ENCODE measurements at places on chromosomes 2 and 18. TPM values are rescaled to one million over a fixed set of nuclear protein-coding genes. Genes with fewer than 3 reads are reported as not detected.
A peak's percentile ranks its signal among the peaks of the same experiment; 100 is the strongest.

- no peaks in the 10 kb centered on the region for H3K4me1 ChIP-seq
- DNase-seq: no peak
- no peak overlapping the region for H3K4me3 ChIP-seq
- H3K27ac ChIP-seq: no peak overlapping the region
- H3K27me3 ChIP-seq: no peaks in the 10 kb centered on the region
- no peaks in the 10 kb centered on the region for H3K36me3 ChIP-seq
Observed at GRCh38 chr18:30106356-30106755, 936.2 kb downstream of the DSC3 start.

- no peak overlapping the region for H3K4me3 ChIP-seq
- no peak overlapping the region for H3K27ac ChIP-seq
- no peaks in the 10 kb centered on the region for H3K36me3 ChIP-seq
Observed at GRCh38 chr2:188187726-188188125, 103.9 kb upstream of the GULP1 start.

DNA sequence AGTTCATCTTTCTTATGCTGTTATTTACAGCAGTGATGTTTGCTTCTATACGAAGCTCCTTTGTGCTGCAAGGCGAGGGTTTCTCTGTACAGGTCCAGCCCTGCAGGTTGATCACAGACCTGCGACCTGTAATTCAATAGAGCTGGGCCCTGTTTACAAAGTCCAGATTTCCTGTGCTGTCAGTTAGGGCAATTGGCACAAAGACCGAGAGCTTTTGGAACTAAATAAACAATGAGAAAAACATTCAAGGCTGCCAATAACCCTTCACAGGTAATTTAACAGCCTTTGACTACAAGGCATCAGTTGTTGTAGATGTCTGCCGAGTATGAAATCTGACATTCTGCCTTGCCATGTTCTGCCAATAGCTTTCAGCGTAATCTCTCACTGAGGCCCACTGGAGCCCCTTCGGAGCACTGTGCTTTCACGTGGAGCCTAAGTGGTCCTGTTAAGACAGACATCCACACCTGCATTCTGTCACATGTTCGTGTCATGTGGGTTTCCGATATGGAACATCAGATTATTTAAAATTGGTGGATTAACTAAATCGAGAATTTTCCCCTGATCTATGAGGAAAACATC, 232.5 kb downstream of the PTGR3 start:
- no peaks in the 10 kb centered on the region for H3K27me3 ChIP-seq
- H3K27ac ChIP-seq: no peak overlapping the region
- H3K4me1 ChIP-seq: peaks cover 10% of the 10 kb centered on the region
- DNase-seq: peak; percentile 9
- no peak overlapping the region for H3K4me3 ChIP-seq
- H3K36me3 ChIP-seq: no peaks in the 10 kb centered on the region

DNA sequence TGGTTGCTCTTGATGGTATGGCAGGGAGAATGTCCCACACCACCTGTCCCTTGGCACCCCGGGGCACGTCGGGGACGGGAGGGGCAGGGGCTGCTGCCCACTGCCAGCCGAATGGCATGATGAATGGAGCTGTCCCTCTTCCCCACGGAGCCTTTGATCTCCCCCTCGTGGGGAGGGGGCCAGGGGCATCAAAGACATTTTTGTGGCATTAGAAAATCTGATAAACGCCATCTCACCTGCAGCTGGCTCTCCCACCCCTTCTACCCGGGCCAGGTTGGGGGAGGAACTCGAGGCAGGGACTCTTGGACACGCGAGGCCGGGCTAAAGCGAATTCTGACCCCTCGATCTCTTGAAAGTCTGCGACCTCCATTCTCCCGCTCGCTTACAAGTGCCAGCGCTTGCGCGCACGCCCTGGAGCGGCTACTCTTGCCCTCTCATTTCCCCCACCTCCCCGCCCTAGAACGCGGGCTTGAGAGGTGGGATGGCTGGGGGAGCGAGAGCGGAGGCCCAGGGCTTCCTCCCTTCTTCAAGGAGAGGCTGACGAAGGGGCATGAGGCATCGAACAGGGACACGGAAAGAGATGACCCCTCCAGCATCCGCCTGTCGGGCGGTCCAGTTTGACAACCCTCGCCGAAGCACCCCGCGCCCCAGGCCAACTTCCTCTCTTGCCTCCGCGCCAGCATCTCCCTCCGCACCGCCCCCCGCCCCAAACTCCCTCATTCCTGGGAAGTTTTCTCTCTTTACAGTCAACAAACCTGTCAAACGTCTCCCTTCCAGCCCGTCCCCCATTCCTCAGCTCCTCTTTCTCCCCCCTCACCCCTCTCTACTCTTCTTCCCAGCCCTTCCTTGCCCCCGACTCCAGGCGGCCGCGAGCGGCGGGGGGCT, 692 bp upstream of the WNT6 start:
- H3K36me3 ChIP-seq: no peaks in the 10 kb centered on the region
- H3K4me1 ChIP-seq: peaks cover 27% of the 10 kb centered on the region
- H3K4me3 ChIP-seq: no peak overlapping the region
- no peak overlapping the region for H3K27ac ChIP-seq
- DNase-seq: no peak

- no peaks in the 10 kb centered on the region for H3K27me3 ChIP-seq
- H3K36me3 ChIP-seq: peaks cover 21% of the 10 kb centered on the region
- peak overlapping the region; percentile 83 for H3K4me3 ChIP-seq
- no peak overlapping the region for H3K27ac ChIP-seq
Observed at GRCh38 chr2:241357531-241357930, 1.4 kb downstream of the FARP2 start.

GRCh38 chr2:17231394-17231965, 286.8 kb downstream of the RAD51AP2 start:
- no peaks in the 10 kb centered on the region for H3K27me3 ChIP-seq
- H3K4me1 ChIP-seq: no peaks in the 10 kb centered on the region
- H3K36me3 ChIP-seq: no peaks in the 10 kb centered on the region
- H3K4me3 ChIP-seq: no peak overlapping the region
- DNase-seq: no peak
- no peak overlapping the region for H3K27ac ChIP-seq

- H3K27me3 ChIP-seq: peaks cover 20% of the 10 kb centered on the region
- H3K27ac ChIP-seq: no peak overlapping the region
- no peaks in the 10 kb centered on the region for H3K36me3 ChIP-seq
- DNase-seq: no peak
Observed at GRCh38 chr2:38155015-38155414, 79.1 kb upstream of the CYP1B1 start.

DNA sequence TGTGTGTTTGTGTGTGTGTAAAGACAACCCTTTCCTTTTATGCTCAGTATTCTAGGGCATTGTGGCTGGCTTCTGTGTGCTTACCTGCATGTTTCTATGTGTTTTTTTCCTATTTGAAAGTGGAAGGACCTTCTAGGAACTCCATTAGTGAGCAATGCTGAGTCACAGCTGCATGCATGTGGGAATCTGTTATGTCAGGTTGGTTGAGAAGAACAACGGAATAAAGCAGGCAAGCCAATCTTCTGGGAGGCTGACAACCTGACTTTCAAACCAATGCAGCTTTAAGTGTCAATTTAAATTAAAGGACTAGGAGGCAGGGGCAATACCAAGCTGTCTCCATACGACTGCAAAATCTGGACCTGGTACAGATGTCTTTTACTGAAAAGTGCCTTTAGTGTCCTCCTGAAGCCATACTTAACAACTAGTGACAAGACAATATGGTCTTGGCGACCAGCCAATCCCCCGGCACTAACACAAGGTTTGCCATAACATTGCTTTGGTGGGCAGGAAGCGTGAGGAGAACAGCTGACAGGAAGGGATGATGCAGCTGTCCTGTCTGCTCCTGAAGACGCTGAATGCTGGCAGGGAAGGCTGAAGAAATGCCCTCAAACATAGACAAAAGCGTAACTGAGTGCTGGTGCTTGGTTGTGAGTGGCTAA, 514.7 kb upstream of the CDH7 start:
- H3K36me3 ChIP-seq: no peaks in the 10 kb centered on the region
- H3K4me1 ChIP-seq: no peaks in the 10 kb centered on the region

- no peak for DNase-seq
- no peak overlapping the region for H3K27ac ChIP-seq
- H3K27me3 ChIP-seq: no peaks in the 10 kb centered on the region
- H3K4me1 ChIP-seq: peaks cover 30% of the 10 kb centered on the region
Observed at GRCh38 chr18:58271770-58272169, 227.7 kb downstream of the NEDD4L start.

DNA sequence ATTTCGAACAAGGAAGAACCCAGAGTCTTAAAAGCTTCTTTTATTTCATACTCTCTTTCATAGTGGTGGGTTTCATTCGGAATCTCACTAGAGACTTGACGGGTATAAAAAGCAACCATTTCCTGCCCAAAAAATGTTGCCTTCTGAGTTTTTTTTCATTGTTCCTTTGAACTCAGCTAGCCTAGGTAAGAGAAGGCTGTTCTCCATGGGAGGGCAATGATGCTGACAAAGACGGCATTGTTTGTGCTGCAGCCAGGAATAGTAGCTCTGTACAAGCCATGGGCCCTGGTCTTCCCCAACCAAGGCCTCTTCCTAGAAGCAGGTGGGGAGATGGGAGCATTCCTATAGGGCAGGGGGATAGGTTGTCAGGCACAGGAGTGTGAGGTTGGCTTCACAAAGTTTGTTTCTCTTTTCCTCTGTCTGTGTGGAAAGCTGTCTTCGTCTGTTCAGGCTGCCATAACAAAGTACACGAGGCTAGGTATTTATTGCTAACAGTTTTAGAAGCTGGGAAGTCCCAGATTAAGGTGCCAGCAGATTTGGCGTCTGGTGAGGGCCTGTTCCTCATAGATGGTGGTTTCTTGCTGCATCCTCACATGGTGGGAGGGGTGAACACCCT, 405.1 kb downstream of the NBAS start:
- no peaks in the 10 kb centered on the region for H3K27me3 ChIP-seq
- no peak overlapping the region for H3K27ac ChIP-seq
- peak; percentile 71 for DNase-seq
- no peaks in the 10 kb centered on the region for H3K36me3 ChIP-seq
- no peak overlapping the region for H3K4me3 ChIP-seq
- peaks cover 36% of the 10 kb centered on the region for H3K4me1 ChIP-seq

GRCh38 chr18:35661483-35662146, 80.1 kb downstream of the GALNT1 start:
- H3K27ac ChIP-seq: no peak overlapping the region
- no peaks in the 10 kb centered on the region for H3K4me1 ChIP-seq
- no peak overlapping the region for H3K4me3 ChIP-seq
- no peaks in the 10 kb centered on the region for H3K27me3 ChIP-seq

- H3K4me1 ChIP-seq: peaks cover 11% of the 10 kb centered on the region
- H3K27ac ChIP-seq: no peak overlapping the region
- H3K36me3 ChIP-seq: no peaks in the 10 kb centered on the region
- no peak overlapping the region for H3K4me3 ChIP-seq
- H3K27me3 ChIP-seq: peaks cover 4% of the 10 kb centered on the region
Observed at GRCh38 chr2:85734942-85735608, 18.7 kb upstream of the ATOH8 start.

- no peaks in the 10 kb centered on the region for H3K4me1 ChIP-seq
- no peaks in the 10 kb centered on the region for H3K36me3 ChIP-seq
- DNase-seq: no peak
- peaks cover 5% of the 10 kb centered on the region for H3K27me3 ChIP-seq
Observed at GRCh38 chr2:120856421-120856862, 120.8 kb downstream of the GLI2 start.

GRCh38 chr2:212891580-212891979, 259.8 kb downstream of the IKZF2 start:
- no peaks in the 10 kb centered on the region for H3K4me1 ChIP-seq
- no peak overlapping the region for H3K4me3 ChIP-seq
- H3K36me3 ChIP-seq: no peaks in the 10 kb centered on the region
- no peaks in the 10 kb centered on the region for H3K27me3 ChIP-seq

DNA sequence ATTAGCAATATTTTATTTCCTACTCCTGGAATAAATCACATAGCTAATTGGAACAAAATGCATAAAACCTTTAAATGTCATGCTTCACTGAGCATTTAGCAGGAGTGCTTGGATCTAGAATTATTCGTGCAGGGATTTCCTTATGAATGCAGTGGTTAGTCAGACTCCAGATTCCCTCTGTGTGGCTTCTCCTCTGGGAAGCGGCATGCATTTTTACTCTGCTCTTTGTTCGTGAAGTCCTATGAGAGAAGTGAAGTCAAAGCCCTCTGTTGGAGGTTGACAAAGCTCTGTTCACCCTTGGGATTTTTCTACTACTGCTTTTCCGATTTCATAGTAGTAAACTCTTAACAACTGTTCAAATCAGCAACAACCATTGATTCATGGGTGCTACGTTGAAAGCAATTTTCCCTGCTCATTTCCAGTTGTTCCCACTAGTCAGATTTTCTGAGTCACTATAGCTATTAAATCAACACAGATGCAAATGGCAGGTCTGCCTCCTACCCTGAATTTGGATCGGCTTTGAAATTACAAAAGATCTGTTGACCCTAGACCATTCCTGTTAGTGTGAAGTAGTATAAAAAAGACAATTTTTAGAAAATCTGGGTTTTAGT, 461.7 kb downstream of the STK39 start:
- H3K27me3 ChIP-seq: no peaks in the 10 kb centered on the region
- H3K4me1 ChIP-seq: peaks cover 25% of the 10 kb centered on the region

GRCh38 chr2:228048838-228049490, 132.5 kb downstream of the SPHKAP start:
- H3K4me1 ChIP-seq: no peaks in the 10 kb centered on the region
- H3K4me3 ChIP-seq: no peak overlapping the region
- H3K27ac ChIP-seq: no peak overlapping the region
- DNase-seq: peak; percentile 49
- no peaks in the 10 kb centered on the region for H3K36me3 ChIP-seq
- no peaks in the 10 kb centered on the region for H3K27me3 ChIP-seq

DNA sequence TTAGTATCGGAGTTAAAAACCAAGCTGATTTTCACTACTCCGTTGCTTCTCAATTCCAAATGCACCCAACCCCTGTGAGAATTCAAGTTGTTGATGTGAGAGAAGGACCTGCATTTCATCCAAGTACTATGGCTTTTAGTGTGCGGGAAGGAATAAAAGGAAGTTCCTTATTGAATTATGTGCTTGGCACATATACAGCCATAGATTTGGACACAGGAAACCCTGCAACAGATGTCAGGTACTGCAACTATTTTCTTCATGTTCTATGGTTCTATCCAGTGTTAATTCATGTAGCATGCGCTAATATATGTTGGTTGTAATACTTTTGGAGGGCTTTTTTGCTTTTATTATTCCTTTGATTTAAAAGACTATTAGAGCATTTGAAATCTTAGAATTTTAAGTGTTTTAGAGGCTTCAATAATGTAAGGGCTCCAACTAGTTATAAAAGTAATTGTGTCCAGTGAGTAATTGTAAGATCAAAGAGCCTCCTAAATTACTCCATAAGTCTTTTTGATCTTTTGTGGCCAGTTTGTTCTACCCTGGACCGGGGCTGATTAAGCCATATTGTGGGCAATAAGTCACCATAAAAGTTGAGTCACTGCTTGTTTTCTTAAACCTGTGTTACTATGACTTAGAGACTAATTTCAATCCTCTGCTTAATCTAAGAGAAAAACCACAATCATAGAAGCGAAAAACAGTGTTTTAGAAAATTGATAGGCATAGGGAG, 22.9 kb downstream of the DSG4 start:
- H3K4me1 ChIP-seq: peaks cover 92% of the 10 kb centered on the region
- H3K27ac ChIP-seq: peak overlapping the region; percentile 93
- peak; percentile 55 for DNase-seq
- no peaks in the 10 kb centered on the region for H3K36me3 ChIP-seq
- no peaks in the 10 kb centered on the region for H3K27me3 ChIP-seq

GRCh38 chr2:169046440-169047151, 15.5 kb upstream of the ABCB11 start:
- H3K4me1 ChIP-seq: no peaks in the 10 kb centered on the region
- no peak for DNase-seq
- no peaks in the 10 kb centered on the region for H3K36me3 ChIP-seq
- H3K27ac ChIP-seq: no peak overlapping the region
- no peak overlapping the region for H3K4me3 ChIP-seq
- H3K27me3 ChIP-seq: no peaks in the 10 kb centered on the region

The ITPRID2 gene
- 61.4 TPM for total RNA-seq

The HOXD13 gene
- not detected for total RNA-seq

The ESPNL gene
- total RNA-seq: 0.35 TPM

The SIX2 gene
- total RNA-seq: not detected
